Stimulated activated CD8-positive, alpha-beta memory T cell treated with anti-CD3 and anti-CD28 coated beads, Interleukin-2, amount 100 ng/mL, for 48 hours (primary cell): ENCODE measurements at places on chromosomes 16 and 17.
A peak's percentile ranks its signal among the peaks of the same experiment; 100 is the strongest.

- no peak for DNase-seq
Measured at GRCh38 chr17:21028192-21028591, 14.6 kb downstream of the USP22 start.

DNA sequence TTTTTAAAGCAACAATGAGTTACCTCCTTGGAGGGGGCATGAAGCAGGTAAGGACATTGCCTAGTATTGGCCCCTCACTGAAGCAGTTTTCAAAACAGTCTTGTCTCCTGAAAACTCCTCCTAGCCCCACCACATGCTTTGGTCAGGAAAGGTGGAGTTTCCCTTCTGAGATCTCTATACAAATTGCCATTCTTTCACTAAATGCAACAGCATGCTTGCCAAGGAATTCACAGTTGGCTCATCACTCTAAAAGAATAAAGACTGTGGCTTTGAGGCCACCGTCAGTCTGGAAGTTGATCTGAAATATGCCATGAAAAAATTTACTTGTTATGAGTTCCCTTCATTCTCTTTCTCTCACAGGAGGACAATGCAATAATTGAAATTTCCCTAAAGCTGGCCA lies 4.2 kb downstream of the TTC19 start:
- no peak for DNase-seq

- DNase-seq: no peak
Measured at GRCh38 chr16:56343661-56344517, 81.5 kb downstream of the AMFR start.

DNA sequence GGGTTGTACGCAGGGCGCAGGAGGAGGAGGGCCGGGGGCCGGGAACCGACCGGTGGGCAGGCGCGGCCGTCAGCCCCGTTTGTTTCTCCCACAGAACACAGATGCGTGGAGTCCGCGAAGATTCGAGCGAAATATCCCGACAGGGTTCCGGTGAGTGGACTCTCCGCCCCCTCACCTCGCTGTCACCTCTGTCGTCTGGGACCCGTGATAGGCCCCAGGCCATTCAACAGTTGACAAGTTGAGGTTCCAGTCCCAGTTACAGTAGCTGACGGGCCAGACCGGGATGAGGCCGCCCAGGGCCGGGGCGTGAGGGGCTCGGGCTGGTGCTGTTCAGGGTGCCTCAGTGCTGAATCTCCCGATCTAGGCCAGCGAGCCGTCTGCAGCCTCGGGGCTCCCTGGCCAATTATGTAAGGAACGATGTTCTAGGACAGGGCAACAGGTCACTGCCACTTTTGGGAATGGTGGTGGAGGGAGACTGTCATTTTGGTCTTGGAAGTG lies 628 bp downstream of the GABARAPL2 start:
- no peak for DNase-seq

- no peak for DNase-seq
Measured at GRCh38 chr16:70688246-70688742, 2.4 kb upstream of the MTSS2 start.

- no peak for DNase-seq
Measured at GRCh38 chr17:72511242-72511641, 390.4 kb downstream of the SOX9 start.

GRCh38 chr17:74840989-74841666 lies 18.6 kb downstream of the GRIN2C start:
- DNase-seq: no peak

GRCh38 chr16:81715358-81716196 lies 63.5 kb upstream of the PLCG2 start:
- no peak for DNase-seq

DNA sequence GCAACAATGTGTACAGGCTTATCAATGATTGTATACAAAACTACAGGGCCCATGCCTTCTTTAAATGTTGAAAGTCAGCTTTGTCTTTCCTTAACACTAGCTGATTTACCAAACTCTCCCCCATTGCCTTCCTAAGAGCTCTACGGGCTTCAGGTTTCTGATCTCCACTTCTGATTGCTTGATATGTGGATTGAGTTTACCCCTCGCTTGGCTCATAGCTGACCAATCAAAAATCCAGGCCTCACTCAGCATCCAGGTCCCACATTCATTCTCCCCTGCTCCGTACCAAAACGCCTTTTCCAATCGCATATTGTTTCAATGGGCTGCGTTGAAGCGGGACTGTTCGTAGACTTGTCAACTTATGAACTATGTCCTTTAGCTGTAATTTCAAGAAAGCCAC lies 195.1 kb upstream of the TOX3 start:
- no peak for DNase-seq

GRCh38 chr17:73325527-73325842 lies 13.7 kb upstream of the CDC42EP4 start:
- no peak for DNase-seq

DNA sequence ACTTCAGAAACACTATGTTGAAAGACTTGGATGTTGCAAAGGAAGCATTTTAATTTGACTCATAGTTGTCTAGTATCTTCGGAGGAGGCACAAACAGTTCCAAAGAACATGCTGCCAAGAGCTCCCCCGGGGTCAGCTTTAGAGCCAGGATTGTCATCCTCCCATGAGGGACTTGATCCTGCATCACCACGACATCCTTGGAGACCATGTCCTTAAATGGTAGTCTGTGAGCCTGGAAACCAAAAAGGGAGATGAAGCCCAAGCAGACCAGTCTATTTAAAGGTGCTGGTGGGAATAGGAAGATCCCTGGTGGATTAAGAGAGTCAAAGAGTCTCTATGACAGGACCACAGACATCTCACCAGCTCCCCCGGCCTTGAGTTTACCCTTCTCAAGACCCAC lies 33.3 kb upstream of the DYNLRB2 start:
- no peak for DNase-seq

DNA sequence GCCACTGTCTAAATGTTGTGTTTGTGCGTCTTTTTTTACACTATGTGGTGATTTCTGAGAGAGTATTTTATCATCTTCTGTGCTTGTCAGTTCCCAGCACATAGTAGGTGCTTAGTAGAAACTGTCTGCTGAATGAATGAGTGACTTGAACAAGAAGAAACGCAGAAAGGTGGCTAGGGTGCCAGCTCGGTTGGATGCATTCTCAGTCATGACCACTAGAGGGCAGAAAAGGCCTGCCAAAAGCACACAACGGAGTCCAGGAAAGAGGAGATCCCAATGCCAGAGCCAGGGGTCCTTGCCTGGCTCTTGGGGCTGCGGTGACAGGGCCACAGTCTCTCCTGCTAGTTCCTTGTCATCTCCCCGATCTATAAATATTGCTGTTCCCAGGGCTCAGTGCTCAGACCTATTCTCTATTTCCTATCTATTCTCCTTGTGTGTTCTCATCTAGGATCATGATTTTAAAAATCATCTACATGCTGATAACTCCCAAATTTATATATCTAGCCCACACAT lies 57.3 kb upstream of the CCL1 start:
- DNase-seq: peak; percentile 51

DNA sequence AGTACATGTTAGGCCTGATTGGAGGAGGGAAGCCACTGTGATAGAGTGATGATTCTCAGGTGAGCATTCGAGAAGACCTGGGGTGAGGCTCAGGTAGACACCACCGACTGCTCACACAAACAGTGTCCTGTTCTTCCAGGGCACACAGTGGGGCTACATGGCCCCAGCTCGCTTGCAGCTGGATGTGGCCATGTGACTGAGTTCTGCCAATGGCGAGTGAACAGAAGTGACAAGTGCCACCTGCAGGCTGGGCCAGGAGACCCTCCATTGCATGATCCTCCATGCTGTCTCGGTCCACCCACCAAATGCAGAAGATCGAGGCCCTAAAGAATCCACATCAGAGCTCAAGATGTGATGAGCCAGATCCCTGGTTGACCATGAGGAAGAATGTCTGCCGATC lies 6.2 kb downstream of the CES5A start:
- no peak for DNase-seq

DNA sequence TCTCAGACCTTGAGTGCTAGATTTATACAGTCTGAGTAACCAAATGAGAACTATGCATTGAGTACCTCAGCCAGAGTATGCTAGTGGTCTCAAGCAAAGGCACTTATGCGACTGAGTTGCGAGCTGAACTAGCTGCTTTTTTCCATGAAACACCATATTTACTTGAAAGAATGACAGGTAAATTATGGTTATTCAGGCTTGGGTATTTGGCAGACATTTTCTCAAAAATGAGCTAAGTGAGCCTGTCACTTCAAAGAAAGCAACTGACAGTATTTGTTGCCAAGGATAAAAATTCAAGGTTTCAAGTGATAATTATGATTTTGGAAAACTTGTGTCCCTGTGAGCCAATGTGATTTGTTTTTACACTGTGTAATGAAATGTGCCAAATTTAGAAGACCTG lies 19.3 kb downstream of the CACNG3 start:
- DNase-seq: no peak

DNA sequence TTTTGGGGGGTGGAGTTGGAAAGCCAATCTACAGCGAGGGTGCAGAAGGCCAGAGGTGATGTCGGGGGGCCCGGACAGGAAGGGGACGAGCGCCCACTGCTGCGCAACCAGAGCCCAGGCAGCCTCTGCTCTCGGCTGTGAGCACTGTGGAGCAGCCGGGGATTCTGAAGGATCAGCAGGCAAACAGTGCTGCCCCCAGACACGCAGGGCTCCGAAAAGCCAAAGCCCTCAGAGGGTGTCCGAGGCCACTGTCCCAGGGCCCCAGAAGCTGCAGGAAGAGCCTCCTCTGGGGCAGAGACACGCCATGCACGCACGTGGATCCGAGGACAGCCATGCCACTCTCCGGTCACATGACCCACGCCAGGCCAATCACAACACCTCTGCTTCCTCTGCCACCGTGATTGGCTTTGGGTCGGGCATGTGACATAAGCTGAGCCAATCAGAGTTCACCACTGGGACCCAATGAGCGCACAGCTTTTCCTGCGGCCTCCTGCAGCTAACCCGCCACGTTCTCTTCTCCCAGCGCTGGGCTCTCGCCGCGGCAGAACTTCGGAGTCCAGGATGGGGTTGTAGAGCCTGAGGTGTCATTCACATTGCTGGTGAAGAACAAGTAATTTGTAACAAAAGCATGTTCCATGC lies 40.7 kb downstream of the ACTG1 start:
- DNase-seq: no peak

DNA sequence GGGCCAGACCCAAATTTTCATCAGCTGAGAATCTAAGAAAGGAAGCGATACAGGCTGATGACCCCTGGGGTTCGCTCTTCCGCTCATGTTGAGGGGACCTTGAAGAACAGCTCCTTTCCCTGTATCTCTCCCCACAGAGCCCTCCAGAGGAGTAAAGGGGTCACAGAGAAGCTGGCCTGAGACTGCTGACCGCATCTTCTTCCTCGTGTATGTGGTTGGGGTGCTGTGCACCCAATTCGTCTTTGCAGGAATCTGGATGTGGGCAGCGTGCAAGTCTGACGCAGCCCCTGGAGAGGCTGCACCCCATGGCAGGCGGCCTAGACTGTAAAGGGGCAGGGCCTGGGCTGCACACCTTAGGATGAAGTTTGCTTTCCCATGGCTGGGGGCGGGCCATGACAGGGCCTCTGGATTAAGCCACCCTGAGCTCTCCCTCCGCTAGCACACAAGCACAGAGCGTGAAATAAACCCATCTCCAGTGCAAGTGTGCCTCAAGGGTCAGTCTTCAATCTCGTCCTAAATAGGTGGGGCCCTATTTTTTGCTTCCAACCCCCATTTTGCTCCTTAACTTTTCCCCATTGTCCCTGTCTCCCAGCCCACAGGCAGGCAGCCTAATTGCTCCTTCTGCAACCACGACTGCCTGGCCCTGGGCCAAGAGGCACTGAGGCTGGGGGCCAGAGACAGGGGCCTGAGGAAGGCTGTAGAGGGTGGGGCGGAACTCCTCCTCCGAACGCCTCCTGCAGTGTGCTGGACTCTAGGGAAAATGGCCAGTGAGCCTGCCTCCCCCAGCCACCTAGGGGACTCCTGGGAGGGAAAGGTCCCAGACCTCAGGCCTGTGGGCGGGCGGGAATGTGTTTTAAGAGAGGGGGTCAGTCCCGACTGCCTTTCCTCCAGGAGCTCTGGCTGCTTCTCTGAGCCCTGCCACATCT lies 3.6 kb downstream of the ZACN start:
- DNase-seq: no peak

- no peak for DNase-seq
Measured at GRCh38 chr16:86924537-86924936, 346.2 kb downstream of the FOXL1 start.

DNA sequence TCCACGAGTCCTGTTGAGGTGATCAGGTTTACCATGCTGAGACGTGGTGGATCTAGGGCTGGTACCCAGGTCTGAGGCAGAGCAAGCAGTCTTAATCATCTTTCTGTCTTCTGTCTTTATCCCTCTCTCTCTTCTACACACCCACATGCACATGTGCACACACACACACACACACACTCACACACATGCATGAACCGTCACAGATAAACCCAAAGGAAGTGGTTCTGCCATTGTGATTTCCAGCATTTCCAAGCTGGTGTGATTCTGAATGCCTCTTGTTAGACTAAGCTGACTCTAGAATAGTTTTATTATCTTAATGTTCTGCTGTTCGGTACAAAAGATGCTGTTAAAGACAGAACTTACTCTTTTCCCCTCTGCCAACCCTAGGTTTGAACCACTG lies 411.8 kb upstream of the SALL1 start:
- DNase-seq: no peak

DNA sequence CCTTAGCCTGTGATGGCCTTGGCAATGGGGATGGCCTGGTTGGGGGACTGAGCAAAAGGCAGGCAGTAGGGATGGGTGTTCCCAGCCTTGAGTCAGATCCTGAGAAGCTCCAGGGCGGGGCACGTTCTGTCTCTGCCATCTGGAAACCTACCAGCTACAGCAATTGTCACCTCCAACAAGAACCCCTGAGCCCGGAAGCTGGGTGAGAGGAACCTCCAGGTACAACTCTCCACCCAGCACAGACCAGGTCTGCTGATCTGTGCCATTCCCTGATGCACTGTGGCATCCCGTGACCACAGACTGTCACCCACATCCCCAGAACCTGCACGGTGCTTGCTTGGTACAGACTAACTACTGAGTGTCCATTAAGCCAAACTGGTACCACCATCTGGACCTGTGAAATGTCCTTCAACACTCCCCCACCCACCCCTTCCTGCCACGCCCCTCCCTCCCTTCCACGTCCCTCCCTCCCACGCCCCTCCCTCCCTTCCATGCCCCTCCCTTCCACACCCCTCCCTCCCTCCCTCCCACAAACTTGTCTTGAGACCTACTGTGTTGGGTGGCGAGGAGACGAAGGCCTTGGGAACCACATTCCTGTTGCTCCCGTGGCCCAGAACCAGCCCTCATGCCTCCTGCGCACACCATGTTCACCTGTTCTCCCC lies 16.6 kb downstream of the MYO15B start:
- no peak for DNase-seq

- no peak for DNase-seq
Measured at GRCh38 chr16:72126429-72126765, 32.8 kb downstream of the DHX38 start.

DNA sequence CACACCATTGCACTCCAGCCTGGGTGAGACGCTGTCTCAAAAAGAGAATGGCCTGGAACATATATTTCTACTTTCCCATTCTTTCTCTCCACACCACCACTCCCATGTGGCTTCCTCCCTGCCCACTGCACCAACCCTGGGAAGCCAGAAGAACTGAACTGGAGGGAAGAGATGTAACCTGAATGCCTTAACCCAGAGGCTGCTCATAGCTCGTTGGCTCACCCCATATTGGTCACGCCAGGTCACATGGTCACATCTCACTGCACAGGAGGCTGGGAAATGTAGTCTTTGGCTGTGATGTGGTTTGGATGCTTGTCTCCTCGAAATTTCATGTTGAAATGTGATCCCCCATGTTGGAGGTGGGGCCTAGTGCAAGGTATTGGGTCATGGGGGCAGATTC lies 5.9 kb upstream of the DNAH17 start:
- DNase-seq: no peak
